ENCODE measurements at places on chromosomes 1 and 21. TPM values are rescaled to one million over a fixed set of nuclear protein-coding genes. Genes with fewer than 3 reads are reported as not detected.

DENND2C gene
- 40.3 TPM for total RNA-seq

C8B gene
- not detected for total RNA-seq

GRCh38 chr1:151352021-151352718, 5.1 kb upstream of the RFX5 start:
- DNase-seq, result no peak
- H3K36me3 ChIP-seq, result no peaks in the 10 kb centered on the region
- no peak overlapping the region for H3K4me3 ChIP-seq
- no peaks in the 10 kb centered on the region for H3K4me1 ChIP-seq

- H3K4me3 ChIP-seq, result no peak overlapping the region
- no peaks in the 10 kb centered on the region for H3K4me1 ChIP-seq
- no peak overlapping the region for H3K27ac ChIP-seq
- no peaks in the 10 kb centered on the region for H3K27me3 ChIP-seq
- DNase-seq, result no peak
These were observed 110.5 kb downstream of the CNIH3 start for GRCh38 chr1:224726441-224727182.

GRCh38 chr1:74356493-74356892, 121.3 kb downstream of the TNNI3K start:
- no peak overlapping the region for H3K27ac ChIP-seq
- DNase-seq, result no peak
- peaks cover 9% of the 10 kb centered on the region for H3K4me1 ChIP-seq
- H3K27me3 ChIP-seq, result no peaks in the 10 kb centered on the region

All from endodermal cell (in vitro differentiated cells).